ENCODE measurements at places on chromosomes 5 and 9.

DNA sequence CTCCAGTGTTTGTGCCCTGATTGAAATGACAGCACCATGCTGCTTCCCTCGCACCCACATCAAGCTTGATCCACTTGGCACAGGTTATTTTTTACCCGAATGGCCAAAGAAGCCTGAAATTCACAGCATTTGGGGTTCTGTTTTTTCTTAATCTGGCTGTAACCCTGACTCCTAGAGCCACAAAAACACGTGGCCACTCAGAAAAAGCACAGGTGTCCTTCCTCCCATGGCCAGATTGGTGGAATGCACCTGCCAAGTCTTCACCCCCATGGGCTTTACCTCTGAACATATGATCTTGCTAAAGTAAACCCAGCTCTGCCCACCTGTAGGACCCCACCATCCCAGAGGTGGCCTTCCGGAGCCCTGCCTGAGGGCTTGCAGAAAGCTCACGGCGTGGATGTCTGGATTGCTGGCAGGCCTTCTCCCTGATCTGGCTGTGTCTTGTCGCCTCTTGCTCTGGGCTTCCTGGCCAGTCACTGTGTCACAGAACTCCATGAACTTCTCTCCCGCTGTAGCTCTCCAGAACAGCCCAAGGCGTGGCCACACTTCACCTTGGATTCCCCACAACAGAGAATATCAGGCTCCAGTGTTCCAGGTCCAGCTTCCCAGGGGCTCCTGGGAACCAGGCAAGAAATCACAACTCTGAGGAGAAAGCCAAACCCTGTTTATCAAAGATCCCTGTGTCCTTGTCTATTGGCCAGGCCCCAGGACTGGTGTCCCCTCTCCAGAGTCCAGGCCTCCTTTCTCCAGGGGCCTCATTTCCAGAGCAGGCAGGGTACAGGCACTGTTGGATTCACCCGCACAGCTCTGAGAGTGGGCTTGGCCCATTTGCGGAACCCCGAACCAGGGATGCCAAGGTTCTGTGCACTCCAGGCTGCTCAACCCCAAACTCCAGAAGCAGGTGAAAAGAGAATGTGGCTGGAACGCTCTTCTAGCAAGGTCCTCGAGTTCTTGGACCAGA is 272.5 kb downstream of the SYK start:
- peaks cover 28% of the 10 kb centered on the region for H3K4me1 ChIP-seq
- no peak overlapping the region for H3K4me3 ChIP-seq
- no peak for DNase-seq
- H3K36me3 ChIP-seq, result no peaks in the 10 kb centered on the region
- no peak overlapping the region for H3K27ac ChIP-seq

DNA sequence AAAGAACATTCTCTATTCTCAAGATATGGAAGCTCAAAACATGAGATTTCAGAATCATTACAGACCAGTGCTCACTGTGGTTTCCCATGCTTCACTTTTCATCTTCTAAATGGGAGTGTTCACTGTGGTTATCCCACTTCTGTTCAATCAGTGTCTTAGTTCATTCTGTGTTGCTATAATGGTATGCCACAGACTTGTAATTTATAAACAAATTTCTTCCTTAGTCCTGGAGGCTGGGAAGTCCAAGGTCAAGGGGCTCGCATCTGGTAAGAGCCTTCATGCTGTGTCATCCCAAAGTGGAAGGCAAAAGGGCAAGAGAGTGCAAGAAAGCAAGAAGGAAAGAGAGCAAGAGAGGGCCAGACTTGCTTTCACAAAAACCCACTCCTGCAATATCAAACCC is 146.3 kb downstream of the TTC39B start:
- no peak overlapping the region for H3K27ac ChIP-seq
- no peak for DNase-seq
- no peaks in the 10 kb centered on the region for H3K27me3 ChIP-seq
- H3K36me3 ChIP-seq, result no peaks in the 10 kb centered on the region

- H3K36me3 ChIP-seq, result no peaks in the 10 kb centered on the region
- no peak for DNase-seq
- no peaks in the 10 kb centered on the region for H3K27me3 ChIP-seq
- H3K4me3 ChIP-seq, result no peak overlapping the region
- peaks cover 9% of the 10 kb centered on the region for H3K4me1 ChIP-seq
Observed at GRCh38 chr9:6443661-6444060, 30.7 kb downstream of the UHRF2 start.

DNA sequence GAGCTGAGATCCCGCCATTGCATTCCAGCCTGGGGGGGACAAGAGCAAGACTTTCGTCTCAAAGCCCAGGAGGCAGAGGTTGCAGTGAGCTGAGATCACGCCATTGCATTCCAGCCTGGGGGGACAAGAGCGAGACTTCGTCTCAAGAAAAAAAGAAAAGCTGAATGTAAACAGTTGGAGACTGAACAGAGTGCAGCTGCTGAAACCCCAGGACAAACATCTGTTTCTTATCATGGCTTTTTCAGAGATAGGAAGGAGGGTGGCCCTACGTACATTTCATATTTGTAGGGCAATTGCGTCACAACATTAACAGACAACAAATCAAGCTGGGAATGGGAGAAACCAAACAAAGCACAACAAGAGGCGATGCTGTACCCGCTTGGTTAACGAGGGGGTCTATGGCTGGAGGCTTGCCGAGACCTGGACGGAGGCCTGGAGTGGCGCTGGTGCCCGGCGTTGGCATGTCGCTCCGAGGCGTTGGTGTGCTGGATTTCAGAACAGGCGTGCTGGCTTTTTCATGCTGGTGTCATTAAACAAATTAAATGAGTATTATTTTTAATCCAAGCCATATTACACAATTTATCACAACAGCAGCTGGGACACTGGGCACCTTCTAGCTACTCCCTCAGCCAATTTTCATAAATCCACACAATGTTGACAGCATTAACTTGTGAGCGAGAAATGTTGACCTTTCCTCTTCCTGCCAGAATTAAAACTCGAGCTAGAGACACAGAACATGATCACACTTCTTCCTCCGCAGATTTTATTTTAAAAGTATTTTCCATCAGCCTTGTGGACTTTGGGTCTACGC is 76.1 kb downstream of the TLE1 start:
- H3K27ac ChIP-seq, result peak overlapping the region; percentile 62
- peaks cover 5% of the 10 kb centered on the region for H3K4me1 ChIP-seq
- H3K4me3 ChIP-seq, result no peak overlapping the region
- DNase-seq, result no peak

DNA sequence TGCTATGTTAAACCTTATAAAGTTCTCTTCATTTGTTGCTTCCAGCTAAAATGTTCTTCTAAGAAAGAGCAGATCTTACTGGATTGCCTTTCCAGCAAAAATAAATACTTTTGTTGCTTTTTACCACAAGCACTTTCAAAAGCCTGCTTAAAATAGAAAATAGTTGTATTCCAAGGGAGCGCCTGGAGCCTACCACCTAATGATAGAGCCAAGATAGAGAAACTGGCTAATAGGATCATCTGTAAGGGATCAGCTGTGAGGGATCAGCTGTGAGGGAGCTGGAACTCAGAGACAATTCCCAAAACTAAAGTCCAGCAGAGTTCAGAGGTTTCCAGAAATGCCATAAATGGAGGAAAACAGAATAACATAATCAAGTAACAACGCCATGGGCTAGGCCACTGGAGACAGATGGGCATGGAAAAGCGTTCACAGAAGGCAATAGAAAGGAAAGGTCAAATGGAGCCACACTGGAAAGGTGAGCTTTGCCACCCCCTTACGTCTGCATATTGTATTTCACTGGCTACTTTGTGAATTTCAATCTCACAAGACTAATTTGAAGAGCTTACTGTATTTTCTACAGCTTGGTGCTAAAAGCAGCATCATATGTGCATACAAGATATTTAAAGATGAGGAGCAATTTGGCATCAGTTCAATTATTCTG is 140.6 kb upstream of the TLE4 start:
- no peaks in the 10 kb centered on the region for H3K27me3 ChIP-seq
- H3K36me3 ChIP-seq, result no peaks in the 10 kb centered on the region
- no peaks in the 10 kb centered on the region for H3K4me1 ChIP-seq
- no peak for DNase-seq

- no peak overlapping the region for H3K27ac ChIP-seq
- H3K4me1 ChIP-seq, result no peaks in the 10 kb centered on the region
- no peaks in the 10 kb centered on the region for H3K36me3 ChIP-seq
- no peak for DNase-seq
- no peak overlapping the region for H3K4me3 ChIP-seq
Observed at GRCh38 chr9:19999491-20000057, 210.7 kb upstream of the SLC24A2 start.

- peaks cover 17% of the 10 kb centered on the region for H3K4me1 ChIP-seq
- no peak overlapping the region for H3K27ac ChIP-seq
- H3K27me3 ChIP-seq, result no peaks in the 10 kb centered on the region
- no peaks in the 10 kb centered on the region for H3K36me3 ChIP-seq
- no peak for DNase-seq
Observed at GRCh38 chr9:75104607-75105006, 16.3 kb downstream of the OSTF1 start.

- no peak overlapping the region for H3K27ac ChIP-seq
- H3K27me3 ChIP-seq, result peaks cover 32% of the 10 kb centered on the region
Observed at GRCh38 chr5:123285122-123286023, 137.8 kb downstream of the CEP120 start.

- H3K27me3 ChIP-seq, result no peaks in the 10 kb centered on the region
- H3K27ac ChIP-seq, result no peak overlapping the region
- DNase-seq, result no peak
- no peaks in the 10 kb centered on the region for H3K36me3 ChIP-seq
Observed at GRCh38 chr5:77391240-77391765, 100.8 kb downstream of the WDR41 start.

DNA sequence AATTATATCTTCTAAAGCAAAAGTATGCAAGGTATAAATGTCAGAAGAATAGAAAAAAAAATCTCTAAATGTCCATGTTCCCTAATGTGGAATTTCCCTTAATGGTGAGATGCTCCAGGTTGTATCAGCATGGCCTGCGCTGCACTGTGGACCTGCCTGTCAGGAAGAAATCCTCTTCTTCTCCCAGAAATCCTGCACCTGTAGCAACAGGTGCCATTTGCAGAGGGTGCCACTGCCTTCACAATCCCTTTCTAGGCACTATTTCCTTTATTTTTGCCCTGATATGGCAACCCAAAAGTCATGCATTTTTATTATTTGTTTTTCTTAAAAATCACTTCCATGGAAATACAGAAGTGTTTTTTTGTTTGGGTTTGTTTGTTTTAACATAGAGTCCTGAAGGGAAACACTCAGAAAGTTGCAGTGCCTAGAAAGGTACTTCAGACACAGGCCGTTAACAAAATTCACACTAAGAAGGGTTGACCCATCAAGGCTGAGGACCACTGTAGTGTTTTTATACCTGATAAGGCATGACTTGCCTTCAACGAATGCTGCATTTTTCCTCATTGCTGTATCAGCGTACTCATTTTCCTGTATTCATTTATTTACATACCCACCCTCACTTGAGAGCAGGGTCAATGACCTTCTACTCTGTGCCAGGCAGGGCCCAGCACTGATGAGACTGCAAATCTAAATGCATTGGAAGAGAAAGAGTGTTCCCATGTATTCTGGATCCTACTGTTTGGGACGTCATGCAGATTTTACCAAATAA is 177.8 kb downstream of the SNX18 start:
- DNase-seq, result no peak
- H3K27me3 ChIP-seq, result no peaks in the 10 kb centered on the region
- no peak overlapping the region for H3K27ac ChIP-seq
- peaks cover 3% of the 10 kb centered on the region for H3K4me1 ChIP-seq
- H3K4me3 ChIP-seq, result no peak overlapping the region

DNA sequence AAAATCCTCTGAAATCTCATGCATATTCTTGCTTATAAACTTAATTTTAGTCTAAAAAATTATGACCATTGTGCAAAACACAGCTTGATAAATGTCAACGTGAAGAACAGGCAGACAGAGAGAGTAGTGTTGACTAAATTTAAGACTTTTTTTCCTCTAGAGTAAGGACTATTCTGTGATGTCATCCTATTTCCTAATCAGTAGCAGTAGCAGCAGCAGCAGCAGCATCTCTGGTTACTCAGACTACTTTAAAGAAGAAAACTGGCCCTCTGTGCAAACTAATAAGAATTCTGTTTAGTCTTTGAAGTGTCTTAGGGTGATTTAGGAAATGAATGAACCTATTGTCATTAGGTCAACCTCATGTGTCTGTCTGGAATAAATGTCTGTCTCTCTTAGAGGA is 403.0 kb downstream of the HINT1 start:
- H3K4me1 ChIP-seq, result no peaks in the 10 kb centered on the region
- H3K36me3 ChIP-seq, result no peaks in the 10 kb centered on the region
- H3K4me3 ChIP-seq, result no peak overlapping the region
- H3K27me3 ChIP-seq, result no peaks in the 10 kb centered on the region

- H3K36me3 ChIP-seq, result no peaks in the 10 kb centered on the region
- H3K27me3 ChIP-seq, result no peaks in the 10 kb centered on the region
Observed at GRCh38 chr5:60488466-60489130, 211.4 kb downstream of the DEPDC1B start.

DNA sequence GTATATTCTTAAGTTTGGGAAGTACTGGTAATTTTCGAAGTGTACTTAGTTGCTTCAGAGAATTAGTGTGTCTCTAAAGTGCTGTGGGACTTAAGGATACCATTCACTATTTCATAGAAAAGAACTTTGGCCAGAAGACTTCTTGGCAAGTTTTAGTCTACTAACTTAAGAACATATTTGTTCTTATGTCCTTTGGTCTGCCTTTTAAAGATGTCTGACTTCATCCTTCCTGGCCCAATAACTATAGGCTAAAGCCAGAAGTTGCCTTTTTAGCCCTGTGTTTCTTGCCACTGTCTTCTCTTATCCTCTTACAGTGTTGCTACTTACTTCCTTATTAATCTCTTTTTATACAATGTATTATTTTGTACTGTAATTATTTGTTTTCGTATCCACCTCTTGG is 6.3 kb downstream of the RBM27 start:
- H3K27me3 ChIP-seq, result no peaks in the 10 kb centered on the region
- peaks cover 34% of the 10 kb centered on the region for H3K4me1 ChIP-seq
- H3K27ac ChIP-seq, result no peak overlapping the region
- no peak for DNase-seq

DNA sequence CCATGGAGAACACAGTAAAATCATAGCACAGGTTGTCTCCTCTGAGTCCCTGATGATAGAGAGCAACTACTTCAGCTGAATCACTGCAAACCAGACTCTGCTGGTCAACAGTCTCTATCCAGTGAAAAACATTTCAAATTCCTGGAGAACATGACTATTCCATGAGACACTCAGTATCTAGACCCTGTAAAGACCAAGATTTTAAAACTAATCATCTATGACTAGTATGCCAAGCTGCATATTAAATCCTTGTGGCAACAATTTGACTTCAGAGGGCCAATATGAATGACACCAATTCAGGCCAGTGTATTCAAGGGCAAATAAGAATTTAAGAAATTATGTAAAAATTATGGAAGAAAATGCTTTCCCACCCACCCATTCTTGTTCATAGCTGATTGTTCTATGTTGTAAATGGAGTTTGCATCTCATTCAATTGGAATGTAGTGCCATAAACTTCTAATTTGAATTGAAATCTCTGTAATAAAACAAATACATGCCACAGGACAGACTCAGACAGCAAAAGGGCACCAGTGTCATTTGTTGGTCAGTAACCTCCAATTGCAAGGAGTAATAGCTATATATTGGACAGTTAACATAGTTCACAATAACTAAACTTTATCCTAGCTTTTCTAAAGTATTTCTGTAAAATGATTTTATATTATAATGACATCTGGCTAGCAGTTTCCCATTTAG is 80.1 kb upstream of the LPAR1 start:
- H3K4me3 ChIP-seq, result no peak overlapping the region
- H3K36me3 ChIP-seq, result no peaks in the 10 kb centered on the region
- H3K27ac ChIP-seq, result no peak overlapping the region
- H3K27me3 ChIP-seq, result no peaks in the 10 kb centered on the region
- no peaks in the 10 kb centered on the region for H3K4me1 ChIP-seq

All from suprapubic skin (tissue), 4 donors.